ENCODE measurements at places on chromosomes 3 and 15.

- DNase-seq, result peak; percentile 88
Measured at GRCh38 chr3:195839260-195840010, 27.7 kb upstream of the MUC4 start.

DNA sequence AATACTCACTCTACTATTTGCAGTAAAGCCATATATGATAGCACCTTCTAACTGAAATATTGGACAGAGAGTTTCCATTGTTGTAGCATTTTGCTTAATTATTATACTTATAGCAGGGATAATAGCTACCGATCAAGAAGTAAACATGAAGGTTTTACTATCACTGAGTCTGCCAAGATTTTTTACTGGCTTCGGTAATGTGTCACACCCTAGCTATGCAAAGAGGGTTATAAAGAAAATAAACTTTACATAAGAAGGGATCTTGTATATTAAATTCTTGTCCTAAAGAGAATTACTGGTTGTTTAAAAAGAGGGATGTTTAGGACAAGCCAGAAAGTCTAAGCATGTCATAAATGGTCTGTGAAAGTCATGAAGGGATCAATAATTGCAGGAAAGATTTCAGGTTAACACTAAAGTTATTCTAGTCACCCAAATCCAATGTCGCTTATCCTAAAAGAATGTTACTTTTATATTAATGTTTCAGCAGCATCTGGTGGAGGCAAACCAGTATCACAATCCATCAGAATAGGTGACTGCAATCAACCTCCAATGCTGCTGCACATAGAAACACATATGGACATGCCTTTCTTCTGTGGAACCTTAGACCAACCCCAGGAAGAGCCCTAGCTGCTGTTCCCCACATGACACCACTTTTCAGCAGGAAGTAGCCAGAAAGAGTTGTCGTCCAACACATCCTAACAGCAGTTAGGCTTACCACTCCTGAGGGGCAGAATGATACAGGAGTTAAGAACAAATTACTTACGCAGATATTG lies 62.7 kb upstream of the GK5 start:
- no peak for DNase-seq

GRCh38 chr15:50979041-50979440 lies 70.6 kb downstream of the AP4E1 start:
- no peak for DNase-seq

- no peak for DNase-seq
Measured at GRCh38 chr3:156455839-156456238, 99.1 kb downstream of the SSR3 start.

DNA sequence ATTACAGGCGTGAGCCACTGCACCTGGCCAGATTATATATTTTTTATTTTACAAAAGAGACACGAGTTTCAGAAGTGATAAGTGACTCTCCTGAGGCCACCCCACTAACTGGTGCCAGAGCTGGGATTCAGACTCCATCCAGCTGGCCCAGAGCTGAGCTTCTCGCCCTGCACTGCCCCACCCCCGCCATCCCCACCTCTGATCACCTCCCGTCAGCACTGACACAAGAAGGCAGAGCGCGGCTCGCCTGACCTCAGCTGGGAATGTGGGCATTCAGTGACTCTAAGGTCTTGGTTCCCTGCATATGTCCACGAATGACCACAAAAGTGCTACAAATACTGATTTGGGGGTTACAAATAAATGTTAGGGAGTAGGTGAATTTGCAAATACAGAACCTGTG lies 56.1 kb upstream of the GALNT15 start:
- DNase-seq, result no peak

DNA sequence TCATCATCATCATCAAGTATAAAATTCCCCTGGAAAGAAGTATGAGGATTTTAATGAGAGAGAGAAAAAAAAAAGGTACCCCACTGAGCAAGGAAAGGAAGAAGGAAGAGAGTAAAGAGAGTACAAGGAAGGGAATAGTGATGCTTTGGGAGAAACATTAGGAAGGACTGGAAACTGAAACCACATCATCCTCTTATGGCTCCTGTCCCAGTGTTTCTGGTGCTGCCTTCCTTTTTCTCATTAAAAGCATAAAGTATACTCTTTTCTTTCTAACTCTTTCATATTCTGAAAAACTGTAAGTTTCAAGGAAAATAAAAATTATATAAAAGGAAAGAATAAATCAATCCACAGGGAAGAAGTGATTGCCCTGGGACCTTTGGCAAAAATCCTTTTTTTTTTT lies 616.4 kb upstream of the CBLB start:
- no peak for DNase-seq

DNA sequence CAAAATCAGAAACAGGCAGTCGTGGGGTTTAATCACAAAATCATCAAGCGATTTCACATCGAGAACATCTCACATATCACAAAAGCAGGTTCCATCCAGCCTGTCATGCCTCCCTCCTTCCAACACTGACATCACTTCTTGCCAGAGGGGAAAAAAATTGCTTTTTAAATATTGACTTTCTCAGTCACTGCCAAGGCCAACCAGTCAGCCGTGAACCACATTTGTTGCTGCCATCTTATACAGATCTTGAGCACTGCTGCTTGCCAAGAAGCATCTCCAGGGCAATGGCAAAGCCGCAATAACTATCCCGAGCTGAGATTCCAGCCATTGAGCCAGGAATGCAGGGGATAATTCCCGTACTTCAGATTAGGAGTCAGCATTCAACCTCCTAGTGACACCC lies 174.6 kb downstream of the ANXA2 start:
- no peak for DNase-seq

Measured in left lobe of liver (tissue), 2 donors.